ENCODE measurements at places on chromosomes 1 and 21.

- DNase-seq: no peak
These were observed 496.0 kb downstream of the AGBL4 start for GRCh38 chr1:49527606-49528305.

DNA sequence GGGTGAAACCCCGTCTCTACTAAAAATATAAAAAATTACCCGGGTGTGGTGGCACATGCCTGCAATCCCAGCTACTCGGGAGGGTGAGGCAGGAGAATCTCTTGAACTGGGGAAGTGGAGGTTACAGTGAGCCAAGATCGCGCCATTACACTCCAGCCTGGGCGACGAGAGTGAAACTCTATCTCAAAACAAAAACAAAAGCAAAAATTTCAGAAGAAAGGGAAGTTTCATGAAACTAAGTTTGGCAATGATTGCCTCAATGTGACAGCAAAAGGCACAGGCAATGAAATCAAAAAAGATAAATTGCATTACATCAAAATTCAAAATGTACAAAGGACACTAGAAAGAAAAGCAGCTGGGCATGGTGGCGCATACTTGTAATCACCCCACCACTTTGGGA is 40.1 kb downstream of the BTF3L4 start:
- DNase-seq: no peak

DNA sequence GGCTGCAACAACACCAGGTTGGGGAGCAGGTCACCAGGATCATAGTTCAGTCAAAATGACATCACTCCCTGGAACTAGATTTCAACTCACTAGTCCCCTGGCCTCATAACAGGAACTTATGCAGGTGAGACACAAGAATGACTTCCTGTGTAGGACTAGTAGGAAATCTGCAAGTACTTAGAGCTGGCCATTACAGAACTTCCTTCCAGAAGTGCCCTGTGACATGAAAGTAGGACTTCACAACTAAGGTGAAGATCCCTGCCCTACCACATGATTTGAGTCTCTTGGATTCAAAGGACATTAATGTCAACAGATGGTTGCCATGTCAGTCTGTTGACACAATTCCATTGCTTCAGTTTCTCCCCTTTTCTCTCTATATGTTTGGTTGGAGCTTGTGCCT is 223.1 kb downstream of the RPS6KC1 start:
- peak; percentile 8 for DNase-seq

GRCh38 chr1:205298191-205298994 is 23.2 kb downstream of the NUAK2 start:
- no peak for DNase-seq

- DNase-seq: no peak
These were observed 33.8 kb downstream of the HHAT start for GRCh38 chr1:210362526-210362925.

DNA sequence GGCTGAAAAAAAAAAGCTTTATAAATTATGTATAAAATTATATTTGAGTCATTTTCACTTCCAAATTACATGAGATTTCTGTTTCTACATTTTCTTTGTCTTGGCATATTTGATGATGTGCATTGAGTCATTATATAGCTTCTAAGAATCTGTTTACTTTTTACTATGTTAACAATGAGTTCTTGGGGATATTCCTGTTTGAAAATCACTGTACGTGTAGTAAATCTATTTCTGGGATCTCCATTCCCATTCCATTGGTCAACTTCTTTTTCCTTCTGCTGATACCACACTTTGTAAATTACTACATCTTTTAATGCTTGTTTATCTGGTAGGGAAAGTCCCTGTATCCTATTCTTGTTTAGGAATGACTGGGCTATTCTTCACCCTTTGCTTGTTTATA is 43.6 kb downstream of the TNFRSF9 start:
- no peak for DNase-seq

DNA sequence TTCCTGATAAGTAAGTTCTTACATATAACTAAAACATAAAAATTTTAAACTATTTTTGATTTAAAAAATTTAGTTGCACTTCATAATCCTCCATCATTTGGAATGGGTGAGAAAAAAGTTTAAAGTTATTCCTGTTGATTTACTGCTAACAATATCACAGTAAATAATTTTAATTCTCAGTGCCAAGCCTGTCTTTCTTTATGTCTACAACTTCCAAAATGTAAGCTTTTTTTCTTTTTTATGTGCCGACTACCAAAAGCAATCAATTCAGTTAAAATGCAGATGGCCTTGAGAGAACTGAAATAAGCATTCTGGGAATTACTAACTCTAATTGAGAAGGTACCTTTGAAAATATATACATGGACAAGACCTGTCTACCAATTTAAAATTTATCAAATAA is 1224.3 kb upstream of the B3GALT2 start:
- no peak for DNase-seq

GRCh38 chr1:188769936-188770335 is 1707.7 kb downstream of the BRINP3 start:
- DNase-seq: no peak

DNA sequence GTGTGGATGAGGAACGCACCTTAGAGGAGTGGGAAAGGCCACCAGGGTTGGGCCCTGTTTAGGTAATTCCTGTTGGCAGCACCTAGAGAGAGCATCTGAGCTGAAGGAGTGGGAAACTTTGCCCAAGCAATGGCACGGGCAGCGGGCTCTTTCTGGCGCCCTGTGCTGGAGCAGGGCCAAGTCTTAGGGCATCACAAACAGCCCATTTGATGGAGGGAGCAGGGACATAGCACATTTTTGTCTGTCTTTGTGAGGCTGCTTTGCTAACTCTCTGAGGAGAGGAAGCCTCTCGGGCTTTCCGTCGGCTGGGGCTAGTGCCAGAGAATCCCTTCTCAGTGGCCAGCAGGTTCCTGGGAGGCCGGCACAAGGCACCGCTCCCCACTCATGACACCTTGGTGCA is 22.5 kb upstream of the CNTN2 start:
- DNase-seq: no peak

DNA sequence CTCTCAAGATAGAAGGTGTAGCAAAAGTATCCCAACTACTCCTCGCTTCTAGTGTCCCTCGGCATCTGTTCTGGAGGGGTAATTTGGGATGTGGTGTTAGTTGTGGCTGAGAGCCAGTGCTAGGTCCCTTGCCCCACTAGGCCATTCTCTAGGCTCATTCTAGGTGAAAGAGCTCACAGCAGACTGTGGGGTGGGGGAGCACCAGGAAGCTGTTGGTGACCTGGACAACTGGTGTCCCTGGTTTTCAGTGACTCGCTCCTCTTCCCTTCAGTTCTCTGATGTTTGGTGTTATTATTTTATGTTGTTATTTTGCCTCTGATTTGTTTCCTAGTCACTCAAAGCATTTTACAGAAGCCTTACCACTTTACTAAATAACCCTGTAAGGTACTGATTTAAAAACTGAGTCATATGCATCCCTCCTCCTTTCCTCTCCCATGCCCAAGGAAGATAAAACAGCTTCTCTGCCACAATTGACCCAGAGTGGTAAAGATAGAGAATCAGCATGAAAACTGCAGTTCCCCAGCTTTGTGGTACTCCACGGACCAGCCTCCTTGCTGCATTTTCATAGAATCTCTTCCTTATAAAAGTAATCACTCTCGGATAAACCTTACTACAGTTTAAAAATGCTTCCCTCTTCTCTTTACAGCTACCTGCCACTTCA is 14.1 kb downstream of the DYRK3 start:
- no peak for DNase-seq

DNA sequence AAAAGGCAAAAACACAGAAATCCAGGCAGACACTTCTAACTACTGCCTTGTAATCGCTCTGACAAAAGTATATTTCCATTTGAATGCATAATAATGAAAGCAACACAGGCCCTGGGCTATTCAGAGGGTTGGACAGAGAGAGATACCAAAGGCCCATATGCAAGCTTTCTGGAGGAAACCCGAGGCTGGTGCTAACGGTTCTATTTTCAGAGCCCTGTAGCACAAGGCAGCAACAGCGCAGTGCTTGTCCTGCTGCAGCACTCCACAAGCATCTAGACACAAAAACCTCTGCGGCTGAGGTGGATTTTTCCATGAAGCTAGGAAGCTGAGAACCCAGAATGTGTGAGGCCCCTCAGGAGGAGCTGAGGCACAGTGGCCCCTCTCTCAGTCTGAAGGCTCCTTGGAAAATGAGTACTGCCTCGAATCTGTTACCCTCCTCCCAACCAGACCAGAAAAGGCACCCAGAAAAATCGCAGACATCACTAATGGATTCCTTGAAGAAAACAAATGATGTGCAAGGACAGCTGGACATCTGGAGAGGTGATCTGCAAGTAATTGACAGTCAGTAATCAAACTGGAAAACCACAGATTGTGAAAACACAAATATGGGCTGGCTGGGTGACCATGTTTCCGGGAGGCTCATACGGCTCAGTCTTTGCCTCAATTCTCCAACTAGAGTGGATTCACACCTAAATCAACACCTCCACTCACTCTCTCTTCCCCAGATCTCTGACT is 54.0 kb downstream of the COLGALT2 start:
- no peak for DNase-seq

- no peak for DNase-seq
These were observed 44.0 kb downstream of the TBX15 start for GRCh38 chr1:118944133-118944532.

GRCh38 chr1:32742199-32742947 is 39.8 kb upstream of the SYNC start:
- no peak for DNase-seq

GRCh38 chr1:43354936-43355335 is 3.8 kb upstream of the CDC20 start:
- no peak for DNase-seq

DNA sequence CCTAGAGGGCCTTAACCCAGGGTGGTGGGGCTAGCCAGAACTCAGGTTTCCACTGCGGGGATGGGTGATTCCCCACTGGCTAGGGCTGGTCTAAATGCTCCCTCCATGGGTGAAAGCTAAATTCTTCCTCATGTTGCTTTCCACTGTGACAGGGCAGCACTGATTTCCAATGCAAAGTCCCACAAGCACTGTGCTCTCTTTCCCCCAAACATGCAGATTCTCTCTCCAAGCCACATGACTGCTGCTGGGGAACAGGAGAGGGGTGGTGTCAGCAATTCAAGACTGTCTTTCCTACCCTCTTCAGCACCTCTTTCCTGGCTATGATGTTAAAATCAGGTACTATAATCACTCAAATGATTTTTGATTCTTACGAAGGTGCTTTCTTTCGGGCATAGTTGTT is 215.5 kb downstream of the RWDD3 start:
- no peak for DNase-seq

GRCh38 chr1:6499296-6499695 is 7.8 kb upstream of the PLEKHG5 start:
- DNase-seq: no peak

- no peak for DNase-seq
These were observed 2.9 kb downstream of the DNASE2B start for GRCh38 chr1:84401156-84401555.

DNA sequence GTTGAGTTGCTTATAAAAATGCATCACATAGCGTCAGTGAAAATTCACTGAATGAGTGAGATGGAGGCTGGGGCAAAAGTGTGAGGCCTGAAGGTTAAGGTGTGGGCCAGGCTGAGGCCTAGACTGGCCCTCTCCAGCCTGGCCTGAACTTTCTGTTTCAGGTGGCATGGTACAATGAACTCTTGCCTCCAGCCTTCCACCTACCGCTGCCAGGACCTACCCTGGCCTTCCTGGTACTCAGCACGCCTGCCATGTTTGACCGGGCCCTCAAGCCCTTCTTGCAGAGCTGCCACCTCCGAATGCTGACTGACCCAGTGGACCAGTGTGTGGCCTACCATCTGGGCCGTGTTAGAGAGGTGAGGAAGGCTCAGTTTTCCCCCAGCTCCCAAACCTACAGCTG is 7.1 kb downstream of the MMACHC start:
- no peak for DNase-seq

DNA sequence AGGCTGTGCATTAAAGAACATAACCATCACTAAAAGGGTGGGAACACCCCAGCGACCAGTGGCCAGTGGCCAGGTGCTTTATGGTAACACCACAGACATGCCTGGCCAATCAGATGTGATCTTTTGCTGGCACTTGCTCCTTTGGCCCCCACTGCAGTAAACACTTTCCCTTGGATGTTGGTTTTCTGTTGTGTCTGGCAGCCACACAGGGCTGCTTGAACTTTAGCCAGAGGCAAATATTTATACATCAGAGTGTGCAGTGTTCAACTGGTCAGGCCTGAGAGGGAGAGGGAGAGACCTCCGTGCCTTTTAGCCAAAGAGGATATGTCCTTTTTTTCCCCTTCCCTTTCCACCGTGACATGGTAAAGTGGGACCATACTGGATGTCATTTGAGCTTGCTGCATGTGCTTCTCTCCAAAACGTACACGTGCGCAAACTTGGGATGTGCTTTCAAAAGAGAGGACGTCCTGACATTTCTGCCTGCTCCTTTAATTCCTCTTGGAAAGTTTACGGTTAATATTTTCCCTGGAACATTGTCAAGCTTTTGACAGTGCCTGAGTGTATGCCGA is 101.2 kb downstream of the NFIA start:
- no peak for DNase-seq

DNA sequence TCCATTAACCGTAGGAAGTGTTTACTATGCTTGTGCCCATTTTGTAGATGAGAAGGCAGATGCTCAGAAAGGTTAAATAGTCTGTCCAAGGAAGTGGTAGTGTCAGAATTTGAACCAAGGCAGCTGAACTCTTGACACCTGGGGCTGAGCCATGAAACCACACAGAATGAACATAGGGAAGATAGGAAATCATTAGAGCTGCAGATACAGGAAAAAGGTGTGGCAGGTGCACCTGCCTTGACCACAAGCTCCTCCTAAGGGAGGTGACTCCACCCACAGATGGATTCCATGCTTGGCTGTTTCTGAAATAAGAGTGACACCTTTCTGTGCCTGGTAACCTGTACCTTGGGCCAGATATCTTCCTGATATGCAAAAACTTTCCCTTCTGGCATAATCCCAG is 69.9 kb upstream of the IGSF21 start:
- DNase-seq: peak; percentile 48

DNA sequence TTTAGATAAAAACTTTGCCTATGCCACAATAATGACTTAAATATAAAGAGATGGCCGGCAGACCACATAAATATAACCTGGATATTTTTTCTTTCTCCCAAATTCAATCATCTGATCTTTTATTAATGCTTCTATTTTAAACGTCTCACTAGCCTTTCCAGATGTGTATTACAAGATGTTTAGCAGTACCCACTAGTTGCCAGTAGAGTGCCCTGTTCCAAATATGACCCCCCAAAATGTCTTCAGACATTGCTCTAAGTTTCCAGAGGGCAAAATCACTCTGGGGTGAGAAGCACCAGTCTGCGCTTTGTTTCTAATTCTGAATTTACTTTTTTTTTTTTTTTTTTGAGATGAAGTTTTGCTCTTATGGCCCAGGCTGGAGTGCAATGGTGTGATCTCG is 268.1 kb downstream of the GRIK1 start:
- DNase-seq: peak; percentile 49

DNA sequence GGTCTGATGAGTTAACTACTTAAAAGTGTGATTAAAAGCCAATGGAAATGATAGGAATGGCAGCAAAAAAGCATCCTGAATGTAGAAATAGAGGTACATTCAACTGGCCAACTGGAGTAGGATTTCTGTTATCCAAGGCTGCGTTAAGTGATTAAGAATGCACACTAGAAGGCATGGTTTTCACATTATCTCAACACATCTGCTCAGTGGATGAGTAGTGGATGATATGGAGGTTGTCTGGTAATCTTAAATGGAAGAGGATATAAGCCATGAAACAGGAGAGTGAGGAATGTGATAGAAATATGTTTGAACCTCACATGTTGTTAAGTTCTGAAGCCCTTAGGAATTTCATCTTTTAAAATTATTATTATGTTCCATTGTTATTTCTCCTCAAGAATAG is 839.9 kb downstream of the USP25 start:
- no peak for DNase-seq

Data from OCI-LY7 (cell line).